NCI-H1092 treated with DMSO at 0.1 percent for 48 hours (cell line): ENCODE measurements at places on chromosomes 7 and 10.
A peak's percentile ranks its signal among the peaks of the same experiment; 100 is the strongest.

DNA sequence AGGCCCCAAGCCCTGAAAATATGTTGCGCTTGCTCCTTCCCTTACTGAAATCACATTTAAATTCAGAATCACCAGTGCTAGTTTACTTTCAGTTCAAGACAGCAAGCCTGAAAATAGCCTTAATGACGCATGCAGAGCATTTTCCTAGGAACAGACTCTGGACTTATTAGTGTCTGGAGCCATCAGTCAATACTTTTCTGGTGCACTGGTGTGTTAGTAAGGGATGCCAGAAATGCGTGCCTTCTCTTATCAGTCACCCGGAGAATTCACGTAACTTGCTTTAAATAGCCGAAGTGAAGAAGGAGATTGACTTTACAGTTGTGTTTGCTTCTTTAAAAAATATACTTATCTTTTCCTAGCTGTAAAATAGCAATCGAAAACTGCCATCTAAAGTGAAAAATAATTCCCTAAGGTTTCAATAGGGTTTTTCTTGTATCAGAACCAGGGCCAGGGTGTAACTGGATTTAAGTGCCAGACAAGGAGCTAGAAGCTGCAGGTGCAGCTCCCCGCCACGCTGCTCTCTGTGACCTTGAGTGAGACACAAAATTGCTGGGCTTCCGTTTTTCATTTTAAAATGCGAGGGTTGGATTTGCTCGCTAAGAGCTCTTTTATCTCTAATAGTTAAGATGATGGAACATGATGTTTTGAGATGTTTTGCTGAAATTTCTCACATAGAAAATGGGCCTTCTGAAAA is 177.8 kb downstream of the NSUN6 start:
- no peak for DNase-seq

- DNase-seq: peak; percentile 41
Observed at GRCh38 chr7:16431646-16432424, 10.5 kb upstream of the CRPPA start.

DNA sequence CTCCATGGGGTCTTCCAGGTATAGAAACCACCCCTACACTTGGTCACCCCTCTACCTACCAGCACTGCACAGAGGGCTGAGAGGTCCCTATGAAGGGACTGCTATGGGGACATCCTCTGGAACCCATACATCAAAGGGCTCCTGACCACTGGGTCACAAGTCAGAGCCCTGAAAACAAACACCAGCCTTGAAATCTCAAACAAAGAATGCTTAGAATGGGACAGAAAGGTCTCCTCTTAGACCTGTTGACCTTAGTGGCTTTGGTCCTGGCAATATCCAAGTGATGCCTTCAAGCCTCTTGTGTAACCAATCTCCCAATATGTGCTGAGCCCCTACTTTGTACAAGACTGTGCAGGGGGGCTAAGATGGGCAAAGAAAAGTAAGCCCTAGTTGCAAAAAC is 34.6 kb upstream of the DLX6 start:
- no peak for DNase-seq

GRCh38 chr10:95606922-95607321 is 45.8 kb upstream of the SORBS1 start:
- no peak for DNase-seq

DNA sequence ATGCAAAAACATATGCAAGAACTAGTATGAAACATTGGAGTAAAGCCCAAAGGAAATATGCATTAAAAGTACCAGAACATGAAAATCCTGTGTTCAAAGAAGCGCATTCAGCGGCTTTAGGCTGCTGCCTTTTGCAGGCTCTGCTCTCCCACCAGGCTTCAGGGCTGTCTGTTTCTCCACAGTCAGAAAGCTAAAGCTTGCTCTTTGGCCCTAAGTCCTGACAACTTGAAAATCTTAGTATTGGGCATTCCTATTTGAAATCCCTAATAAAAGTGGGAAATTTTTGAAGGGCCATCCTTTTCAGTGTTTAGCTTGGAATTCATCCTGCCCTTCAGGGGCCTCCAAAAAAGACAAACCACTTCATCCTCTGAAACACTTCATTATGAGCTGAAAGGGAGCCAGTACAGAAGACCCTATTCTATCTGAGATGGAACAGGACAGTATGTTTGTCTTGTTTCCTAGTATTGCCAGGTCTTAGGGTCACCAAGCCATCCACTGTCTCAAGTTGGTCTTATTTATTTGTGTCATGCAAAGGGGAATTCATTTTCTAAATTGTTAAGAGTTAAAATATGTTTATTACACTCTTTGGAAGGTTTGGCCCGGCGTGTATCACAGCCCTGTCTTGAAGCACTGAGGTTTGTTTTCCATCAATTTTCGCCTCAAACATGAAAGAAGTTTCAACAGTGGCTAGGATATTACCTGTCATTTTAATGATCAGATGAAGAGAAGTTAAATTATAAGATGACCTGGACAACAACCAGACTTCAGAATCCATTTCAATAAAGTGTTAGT is 326.3 kb upstream of the BMPER start:
- no peak for DNase-seq

GRCh38 chr7:2959828-2960599 is 83.7 kb downstream of the CARD11 start:
- no peak for DNase-seq

- peak; percentile 9 for DNase-seq
Observed at GRCh38 chr10:12351447-12351846, 2.1 kb downstream of the CAMK1D start.

- no peak for DNase-seq
Observed at GRCh38 chr10:73889014-73889413, 14.7 kb upstream of the CAMK2G start.

- DNase-seq: no peak
Observed at GRCh38 chr7:131196803-131197202, 130.9 kb upstream of the MKLN1 start.

DNA sequence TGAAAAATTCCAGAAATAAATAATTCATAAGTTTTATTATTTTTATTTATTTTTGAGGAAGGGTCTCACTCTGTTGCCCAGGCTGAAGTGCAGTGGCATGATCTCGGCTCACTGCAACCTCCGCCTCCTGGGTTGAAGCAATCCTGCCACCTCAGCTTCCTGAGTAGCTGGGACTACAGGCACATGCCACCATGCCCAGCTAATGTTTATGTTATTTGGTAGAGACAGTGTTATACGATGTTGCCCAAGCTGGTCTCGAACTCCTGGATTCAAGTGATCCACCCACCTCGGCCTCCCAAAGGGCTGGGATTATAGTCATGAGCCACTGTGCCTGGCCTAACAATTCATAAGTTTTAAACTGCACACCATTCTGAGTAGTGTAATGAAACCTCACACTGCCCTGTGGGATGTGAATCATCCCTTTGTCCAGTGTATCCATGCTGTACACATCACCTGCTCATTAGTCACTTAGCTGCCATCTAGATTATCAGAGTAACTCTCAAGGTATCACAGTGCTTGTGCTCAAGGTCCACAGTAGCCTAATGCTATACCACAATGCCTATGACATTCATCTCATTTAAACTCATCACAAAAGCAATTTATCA is 17.9 kb downstream of the RTKN2 start:
- no peak for DNase-seq

GRCh38 chr7:30433506-30433905 is 45.1 kb downstream of the NOD1 start:
- DNase-seq: no peak

DNA sequence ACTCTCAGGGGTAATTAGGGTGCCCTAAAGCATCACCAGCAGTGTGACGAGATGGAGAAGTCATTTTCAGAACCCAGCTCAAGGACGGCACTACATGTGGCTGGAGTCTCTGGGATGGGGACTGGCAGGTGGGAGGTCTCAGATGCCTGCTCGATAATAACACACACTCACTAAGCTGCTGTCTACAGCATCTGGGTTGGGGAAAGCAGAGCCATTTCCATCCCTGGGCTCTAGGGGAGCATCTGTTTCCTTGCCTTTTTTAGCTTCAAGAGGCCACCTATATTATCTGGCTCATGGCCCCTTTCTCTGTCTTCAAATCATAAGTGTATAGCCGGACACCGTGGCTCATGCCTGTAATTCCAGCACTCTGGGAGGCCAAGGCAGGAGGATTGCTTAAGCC is 79.6 kb downstream of the SH3PXD2A start:
- no peak for DNase-seq

DNA sequence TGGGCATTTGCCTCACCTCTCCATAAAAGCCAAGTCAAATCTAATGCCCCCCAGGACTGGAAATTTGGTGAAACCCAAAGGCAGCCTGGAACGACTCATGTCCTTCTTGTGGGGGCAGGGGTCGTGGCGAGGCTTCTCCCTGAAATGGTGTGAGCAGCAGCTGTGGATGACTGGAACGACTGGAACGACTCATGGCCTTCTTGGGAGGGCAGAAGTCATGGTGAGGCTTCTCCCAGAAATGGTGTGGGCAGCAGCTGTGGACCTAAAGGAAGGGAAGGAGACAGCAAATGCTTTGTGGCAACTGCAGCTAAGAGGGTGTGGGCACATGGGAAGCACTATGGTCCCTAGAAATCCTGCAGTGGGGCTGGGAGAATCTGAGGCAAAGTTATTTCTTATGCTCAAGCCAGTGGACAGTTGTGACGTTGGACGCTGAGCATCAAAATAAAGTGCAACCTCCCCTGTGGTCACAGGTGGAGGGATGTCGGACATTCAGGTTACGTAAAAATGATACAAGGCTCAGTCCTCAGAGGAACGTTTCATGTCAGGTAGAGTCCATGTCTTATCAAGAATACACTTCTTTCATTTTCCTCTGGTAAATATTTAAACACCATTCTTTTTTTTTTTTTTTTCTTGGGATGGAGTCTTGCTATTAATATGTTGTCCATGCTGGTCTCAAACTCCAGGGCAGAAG is 107.0 kb upstream of the KIF5B start:
- DNase-seq: no peak

GRCh38 chr10:129319934-129320333 is 147.1 kb upstream of the MGMT start:
- DNase-seq: no peak

DNA sequence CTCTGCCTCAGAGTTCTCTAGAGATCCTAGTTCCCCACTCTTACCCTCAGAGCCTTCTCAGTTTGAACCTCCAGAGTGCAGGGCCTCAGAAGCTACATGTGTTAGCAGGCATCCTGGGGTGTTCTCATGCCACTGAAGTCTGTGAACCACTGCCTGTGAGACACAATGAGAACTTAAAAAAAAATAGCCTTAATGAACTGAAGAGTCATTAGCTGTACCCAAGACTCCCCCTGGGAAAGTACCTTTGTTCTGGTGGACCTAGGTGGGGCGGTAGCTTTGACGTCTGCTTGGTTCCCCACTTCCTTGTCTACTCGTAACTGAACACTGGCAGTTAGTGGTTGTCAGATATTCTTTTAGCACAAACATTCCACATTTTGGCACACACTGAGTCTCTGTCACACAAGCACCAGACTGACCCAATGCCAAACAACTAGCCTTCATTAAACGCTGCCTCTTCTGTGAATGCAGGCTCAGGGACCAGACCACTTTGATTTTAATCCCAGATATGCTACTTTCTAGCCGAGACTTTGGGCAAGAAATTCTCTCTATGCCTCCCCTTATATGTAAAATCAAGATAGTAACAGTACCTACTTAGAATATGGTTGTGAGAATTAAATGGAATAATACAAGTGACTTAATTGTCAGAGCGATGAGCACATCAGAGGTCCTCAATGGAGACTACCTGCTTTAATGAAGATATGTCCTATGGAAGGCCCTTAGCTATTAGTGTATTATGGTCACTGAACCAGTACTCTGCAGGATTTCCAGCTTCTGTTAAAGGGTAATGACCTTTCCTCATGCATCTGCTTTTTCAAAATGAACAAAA is 75.3 kb upstream of the CC2D2B start:
- no peak for DNase-seq

- no peak for DNase-seq
Observed at GRCh38 chr7:125567686-125568085, 638.1 kb upstream of the POT1 start.

DNA sequence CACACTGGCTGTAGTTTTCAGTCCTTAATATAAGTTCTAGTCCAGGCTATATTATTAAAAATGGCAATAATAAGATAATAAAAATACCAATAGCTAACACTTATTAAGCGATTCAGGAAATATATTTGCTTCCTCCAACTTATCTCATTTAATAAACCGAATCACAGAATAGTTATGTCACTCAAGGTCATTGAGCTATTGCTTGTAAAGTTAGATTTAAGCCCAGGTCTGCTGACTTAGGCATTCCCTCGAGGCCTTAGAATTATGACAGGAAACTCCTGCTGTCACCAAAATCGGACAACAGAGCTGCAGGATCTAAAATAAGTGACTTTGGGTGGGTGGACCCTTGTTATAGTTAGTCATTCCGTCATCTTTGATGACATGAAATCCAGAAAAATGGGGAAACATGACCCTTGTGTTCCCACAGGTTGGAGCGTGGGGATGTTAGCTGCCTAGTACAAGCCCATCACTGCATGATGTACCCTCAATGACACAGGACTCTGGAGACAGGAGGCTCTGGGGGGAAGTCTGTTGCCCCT is 181.3 kb upstream of the PHYHIPL start:
- DNase-seq: no peak

GRCh38 chr10:3783682-3784432 is 1.2 kb downstream of the KLF6 start:
- peak; percentile 81 for DNase-seq

- DNase-seq: no peak
Observed at GRCh38 chr10:97274828-97275227, 17.6 kb downstream of the ARHGAP19 start.

DNA sequence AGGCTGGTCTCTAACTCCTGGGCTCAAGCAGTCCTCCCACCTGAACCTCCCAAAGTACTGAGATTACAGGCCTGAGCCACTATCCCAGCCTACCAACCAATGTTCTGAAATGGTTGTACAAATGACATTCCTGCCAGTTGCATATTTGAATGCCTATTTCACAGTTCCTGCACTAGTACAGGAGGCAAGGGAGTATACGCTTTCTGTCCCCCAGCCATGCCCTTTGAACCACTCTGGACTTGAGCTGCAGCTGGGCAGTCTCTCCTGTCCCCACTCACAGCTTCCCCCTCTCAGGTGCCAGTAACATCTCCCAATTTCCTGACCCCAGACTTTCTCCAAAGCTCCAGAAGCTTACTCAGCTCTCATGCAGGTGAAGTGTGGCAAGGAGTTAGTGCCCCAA is 58.9 kb downstream of the SPOCK2 start:
- no peak for DNase-seq
